Stimulated activated CD4-positive, alpha-beta T cell treated with anti-CD3 and anti-CD28 coated beads, Interleukin-1b, Interleukin-23, amount 100 ng/mL, for 24 hours (primary cell): ENCODE measurements at places on chromosomes 4 and X.

DNA sequence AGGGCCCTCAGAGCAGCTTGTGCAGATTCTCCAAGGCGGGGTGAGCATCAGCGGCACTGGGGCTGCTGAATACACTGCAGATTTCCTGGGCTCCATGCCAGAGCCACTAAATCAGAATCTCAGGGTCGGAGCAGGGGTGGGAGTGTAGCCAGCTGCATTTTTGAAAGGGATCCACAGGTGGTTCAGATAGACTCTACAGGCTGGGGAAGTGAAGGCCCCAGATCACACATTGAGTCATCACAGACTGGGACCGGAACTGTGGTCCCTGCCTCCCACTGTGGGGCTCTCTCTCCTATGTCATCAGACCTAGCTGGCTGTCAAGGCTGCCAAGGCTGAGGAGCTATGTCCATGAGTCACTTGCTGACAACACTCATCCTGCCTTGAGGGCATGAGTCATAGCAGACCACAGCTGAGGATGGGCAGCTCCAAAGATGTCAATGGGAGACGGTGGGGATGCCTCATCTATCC, 162.3 kb upstream of the MAMLD1 start:
- DNase-seq = no peak

GRCh38 chrX:10233173-10233572, 76.4 kb downstream of the CLCN4 start:
- no peak for DNase-seq

GRCh38 chrX:119899125-119899524, 3.4 kb downstream of the AKAP14 start:
- no peak for DNase-seq

GRCh38 chrX:66017659-66018170, 22.2 kb downstream of the VSIG4 start:
- no peak for DNase-seq

DNA sequence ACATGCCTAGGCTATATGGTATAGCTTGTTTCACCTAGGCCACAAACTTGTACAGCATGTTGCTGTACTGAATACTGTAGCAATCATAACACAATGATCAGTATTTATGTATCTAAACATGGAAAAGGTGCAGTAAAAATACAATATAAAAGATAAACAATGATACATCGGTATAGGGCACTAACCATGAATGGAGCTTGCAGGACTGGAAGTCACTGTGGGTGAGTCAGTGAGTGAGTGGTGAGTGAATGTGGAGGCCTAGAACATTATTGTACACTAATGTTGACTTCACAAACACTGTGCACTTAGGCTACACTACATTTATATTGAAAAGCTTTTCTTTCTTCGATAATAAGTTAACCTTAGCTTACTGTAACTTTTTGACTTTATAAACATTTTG, 45.6 kb upstream of the ANK2 start:
- DNase-seq = no peak

- DNase-seq = no peak
These were observed 42.9 kb downstream of the SMAD1 start for GRCh38 chr4:145524552-145524951.

DNA sequence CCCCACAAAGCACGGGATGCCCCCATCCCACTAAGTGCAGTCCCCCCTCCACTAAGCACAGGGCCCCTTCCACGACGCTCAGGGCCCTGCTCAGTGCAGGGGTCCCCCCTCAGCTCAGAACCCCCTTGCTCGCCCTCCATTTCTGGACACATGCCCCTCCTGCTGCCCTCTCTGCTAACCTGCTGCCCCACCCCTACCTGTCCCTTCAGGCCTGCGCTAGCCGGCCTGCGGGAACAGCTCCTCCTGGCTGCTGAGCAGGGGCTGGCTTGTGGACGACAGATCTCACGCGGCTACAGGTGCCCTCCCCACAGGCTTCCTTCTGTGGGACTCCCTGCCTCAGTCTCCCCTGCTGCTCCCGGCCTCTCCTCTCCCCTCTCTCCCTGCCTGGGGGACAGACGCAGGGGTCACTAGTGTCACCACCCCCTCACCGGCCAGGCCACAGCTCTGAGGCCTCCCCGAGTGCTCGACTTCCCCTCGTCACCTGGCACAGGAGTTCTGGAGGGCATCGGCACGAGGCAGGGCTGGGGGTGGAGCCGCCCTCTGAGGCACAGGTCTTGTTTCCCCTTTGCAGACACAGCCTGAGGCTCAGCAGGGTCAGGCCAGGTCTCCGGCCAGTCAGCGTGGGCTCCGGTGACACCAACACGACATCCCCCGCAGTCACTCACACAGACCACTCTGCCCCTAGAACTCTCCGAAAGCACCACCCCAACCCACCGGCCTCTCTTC, 21.6 kb downstream of the GAK start:
- no peak for DNase-seq

DNA sequence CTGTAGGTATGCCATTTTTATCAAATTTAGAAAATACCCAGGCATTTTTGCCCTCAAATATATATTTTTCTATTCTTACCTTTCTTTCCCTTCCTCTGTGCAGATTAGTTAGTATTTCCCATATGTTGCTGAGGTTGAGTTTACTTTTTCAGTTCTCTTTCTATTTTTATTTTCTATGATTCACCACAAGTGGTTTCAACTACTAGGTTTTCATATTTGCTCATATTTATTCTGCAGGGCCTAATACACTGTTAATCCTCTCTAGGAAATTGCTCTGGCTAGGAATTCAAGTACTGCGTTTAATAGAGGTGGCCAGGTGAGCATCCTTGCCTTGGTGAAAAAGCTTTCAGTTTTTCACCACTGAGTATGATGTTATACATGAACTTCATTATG, 1535.3 kb upstream of the PCDH10 start:
- no peak for DNase-seq

GRCh38 chr4:150863456-150863855, 151.6 kb downstream of the LRBA start:
- no peak for DNase-seq

GRCh38 chr4:26145212-26145611, 175.6 kb upstream of the RBPJ start:
- no peak for DNase-seq

DNA sequence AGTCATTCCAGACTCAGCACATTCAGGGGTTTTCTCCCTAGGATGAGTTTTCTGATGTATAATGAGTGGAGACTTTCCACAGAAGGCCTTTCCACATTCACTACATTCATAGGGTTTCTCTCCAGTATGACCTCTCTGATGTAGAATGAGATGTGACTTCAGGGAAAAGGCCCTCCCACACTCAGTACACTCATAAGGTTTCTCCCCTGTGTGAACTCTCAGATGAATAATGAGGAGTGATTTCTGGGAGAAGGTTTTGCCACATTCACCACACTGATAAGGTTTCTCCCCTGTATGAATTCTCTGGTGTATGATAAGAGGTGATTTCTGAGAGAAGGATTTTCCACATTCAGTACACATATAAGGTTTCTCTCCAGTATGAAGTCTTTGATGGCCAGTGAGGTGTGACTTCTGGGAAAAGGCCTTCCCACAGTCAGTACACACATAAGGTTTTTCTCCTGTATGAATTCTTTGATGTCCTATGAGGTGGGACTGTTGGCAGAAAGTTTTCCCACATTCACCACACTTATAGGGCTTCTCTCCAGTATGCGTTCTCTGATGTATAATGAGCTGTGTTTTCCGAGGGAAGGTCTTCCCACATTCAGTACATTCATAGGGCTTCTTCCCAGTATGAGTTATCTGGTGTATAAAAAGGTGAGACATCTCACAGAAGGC, 12.7 kb downstream of the ZNF630 start:
- no peak for DNase-seq

GRCh38 chrX:42000836-42001235, 77.5 kb upstream of the CASK start:
- no peak for DNase-seq

DNA sequence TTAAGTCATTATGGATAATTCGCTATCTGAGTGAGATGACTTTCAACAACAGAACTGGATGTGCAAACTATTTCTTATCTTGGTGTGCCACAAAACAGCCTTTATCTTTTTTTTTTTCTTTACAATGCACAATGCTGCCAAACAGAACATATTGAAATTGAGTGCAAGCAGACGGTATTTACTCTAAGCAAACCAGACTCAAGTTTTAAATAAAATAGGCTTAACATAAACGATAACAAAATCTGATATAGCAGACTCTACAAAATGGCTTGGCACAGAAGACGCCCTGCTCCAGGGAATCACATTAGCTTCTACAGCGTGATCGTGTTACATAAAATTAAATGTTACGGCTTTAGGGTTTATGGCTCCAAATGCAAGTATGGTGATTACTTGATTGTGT, 9.6 kb upstream of the STK32B start:
- DNase-seq = no peak

- no peak for DNase-seq
These were observed 1.7 kb downstream of the PDGFC start for GRCh38 chr4:156969911-156970310.

DNA sequence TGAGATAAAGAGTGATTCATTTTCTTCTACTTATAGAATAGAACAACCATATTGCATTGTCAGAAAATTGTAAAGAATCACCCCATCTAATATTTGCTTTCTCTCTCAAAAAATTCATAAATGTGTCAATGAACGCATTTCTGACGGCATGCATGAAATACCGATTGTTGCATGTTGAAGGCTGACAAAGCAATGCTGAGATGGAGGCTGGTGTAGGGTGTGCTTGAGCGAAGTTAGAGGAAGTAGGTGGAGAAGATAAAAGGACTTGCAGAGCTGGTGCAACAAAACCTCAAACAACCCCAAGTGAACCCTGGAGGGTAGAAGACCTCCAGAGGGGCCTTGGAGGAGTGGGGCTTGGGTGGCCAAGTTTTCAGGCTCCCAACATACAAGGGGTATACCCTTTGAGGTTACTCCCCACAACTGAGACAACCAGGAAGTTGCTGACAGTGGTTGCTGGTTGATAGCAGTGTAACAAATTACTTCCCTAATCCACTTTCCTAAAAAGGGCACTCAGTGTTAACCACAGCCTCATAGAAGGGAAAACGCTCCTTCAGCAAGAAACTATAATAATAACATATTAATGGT, 452.7 kb downstream of the NLGN4X start:
- no peak for DNase-seq

GRCh38 chr4:38105475-38106220, 145.4 kb downstream of the PTTG2 start:
- DNase-seq = no peak

DNA sequence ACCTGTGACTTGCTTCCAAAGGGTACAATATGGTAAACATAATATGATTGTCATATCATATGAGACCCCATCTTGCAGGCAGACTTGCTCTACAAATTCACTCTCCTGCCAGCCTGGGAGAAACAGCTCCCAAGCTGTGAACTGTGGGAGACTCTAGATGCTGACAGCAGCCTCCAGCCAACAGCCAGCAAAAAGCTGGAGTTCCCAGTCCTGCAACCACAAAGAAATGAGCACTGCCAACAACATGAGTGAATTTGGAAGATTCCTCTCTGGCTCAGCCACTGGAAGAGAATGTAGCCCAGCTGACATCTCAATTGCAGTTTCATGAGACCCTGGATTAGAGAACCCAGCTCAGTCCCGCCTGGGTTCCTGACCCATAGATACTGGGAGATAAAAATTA, 145.4 kb downstream of the QDPR start:
- DNase-seq = no peak

DNA sequence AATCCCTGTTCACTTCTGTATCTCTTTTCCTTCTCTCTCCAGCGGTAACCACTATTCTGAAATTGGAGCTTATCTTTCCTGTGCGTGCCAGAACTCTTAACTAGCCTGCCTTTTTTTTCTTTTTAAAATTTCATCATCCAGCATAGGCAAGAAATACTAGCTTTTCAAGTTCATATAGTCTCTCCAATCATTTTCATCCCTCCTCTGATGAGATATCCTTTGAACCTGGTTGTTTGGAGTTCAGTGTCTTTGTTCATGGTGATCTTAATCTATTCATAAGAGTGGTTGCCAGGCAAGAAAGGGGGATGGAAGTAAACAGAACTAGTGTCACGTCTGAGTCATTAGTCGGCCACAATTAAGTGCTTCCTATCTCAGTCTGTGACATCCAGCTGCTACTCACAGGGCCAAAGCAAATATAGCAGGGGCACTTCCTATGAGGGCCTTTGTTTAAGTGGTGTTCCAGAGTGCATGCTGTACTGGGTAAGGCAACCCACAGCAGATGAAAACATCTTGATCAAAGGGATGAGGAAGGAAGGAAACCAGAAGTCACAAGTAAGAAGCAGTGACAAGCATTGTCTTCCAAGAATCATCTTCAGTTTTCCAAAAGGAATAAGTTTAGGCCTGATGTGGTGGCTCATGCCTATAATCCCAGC, 56.4 kb upstream of the XIAP start:
- DNase-seq = no peak

DNA sequence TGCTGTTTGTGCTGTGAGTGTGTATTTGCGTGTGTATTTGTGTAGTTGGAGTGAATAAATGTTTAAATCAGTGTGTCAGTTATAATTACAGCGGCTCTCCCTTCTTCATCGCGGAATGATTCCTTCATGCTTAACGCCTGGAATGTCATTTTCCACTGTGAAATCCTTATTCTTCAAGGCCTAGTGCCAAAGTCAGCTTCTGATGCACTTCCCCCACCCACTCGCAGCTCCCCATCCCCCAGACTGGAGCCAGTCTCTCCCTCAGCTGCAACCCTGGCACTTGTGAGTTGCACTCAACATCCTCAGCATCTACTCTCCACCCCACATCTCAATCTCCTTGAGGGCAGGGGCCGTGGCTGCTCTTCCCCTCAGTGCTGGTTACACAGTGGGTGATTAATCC, 583.0 kb downstream of the BCOR start:
- no peak for DNase-seq

DNA sequence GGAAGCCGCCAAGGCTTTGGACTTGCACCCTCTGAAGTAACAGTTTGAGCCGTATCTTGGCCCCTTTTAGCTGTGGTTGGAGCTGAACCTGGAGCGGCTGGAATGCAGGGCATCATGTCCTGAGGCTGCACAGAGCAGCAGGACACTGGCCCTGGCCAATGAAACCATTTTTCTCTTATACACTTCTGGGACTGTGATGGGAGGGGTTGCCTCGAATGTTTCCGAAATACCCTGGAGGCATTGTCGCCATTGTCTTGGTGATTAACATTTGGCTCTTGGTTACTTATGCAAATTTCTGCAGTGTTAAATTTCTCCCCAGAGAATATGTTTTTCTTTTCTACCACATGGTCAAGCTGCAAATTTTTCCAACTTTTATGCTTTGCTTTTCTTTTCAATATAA, 137.2 kb downstream of the MAGEC1 start:
- DNase-seq = no peak

GRCh38 chr4:155759372-155760252, 791 bp downstream of the GUCY1B1 start:
- no peak for DNase-seq

DNA sequence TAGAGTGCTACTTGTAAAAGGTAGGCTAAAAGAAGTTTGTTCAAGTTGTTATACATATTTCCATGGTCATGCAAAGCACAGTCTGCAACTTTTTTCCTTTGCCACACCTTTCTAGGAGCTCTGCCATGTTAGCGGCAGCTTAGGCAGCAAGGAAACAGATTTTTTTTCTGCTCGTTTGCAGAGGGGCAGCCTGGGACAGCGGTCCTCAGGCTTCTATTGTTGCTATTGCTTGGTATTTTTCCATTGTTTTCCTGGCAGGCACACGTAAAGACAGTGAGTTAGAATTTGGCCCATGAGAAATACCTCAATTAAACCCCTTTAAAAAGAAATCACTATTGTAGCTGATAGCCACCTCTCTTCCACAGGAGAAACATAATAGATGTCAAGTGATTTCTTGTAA, 391.4 kb downstream of the SH2D1A start:
- no peak for DNase-seq
